ENCODE measurements at places on chromosomes 16 and 17.

GRCh38 chr16:17228048-17228707 lies 242.6 kb downstream of the XYLT1 start:
- no peak for DNase-seq

GRCh38 chr17:49260011-49260816 lies 29.6 kb upstream of the PHOSPHO1 start:
- no peak for DNase-seq

- no peak for DNase-seq
Measured at GRCh38 chr17:671076-671762, 43.4 kb downstream of the VPS53 start.

- DNase-seq, result no peak
Measured at GRCh38 chr17:31250229-31250628, 46.8 kb downstream of the OMG start.

- DNase-seq, result no peak
Measured at GRCh38 chr16:77775911-77776909, 12.2 kb upstream of the VAT1L start.

GRCh38 chr17:32490101-32490482 lies 3.3 kb downstream of the CDK5R1 start:
- DNase-seq, result peak; percentile 55

- no peak for DNase-seq
Measured at GRCh38 chr16:56985288-56985961, 3.9 kb upstream of the NLRC5 start.

GRCh38 chr16:87047221-87048037 lies 269.8 kb downstream of the C16orf95 start:
- DNase-seq, result peak; percentile 70

DNA sequence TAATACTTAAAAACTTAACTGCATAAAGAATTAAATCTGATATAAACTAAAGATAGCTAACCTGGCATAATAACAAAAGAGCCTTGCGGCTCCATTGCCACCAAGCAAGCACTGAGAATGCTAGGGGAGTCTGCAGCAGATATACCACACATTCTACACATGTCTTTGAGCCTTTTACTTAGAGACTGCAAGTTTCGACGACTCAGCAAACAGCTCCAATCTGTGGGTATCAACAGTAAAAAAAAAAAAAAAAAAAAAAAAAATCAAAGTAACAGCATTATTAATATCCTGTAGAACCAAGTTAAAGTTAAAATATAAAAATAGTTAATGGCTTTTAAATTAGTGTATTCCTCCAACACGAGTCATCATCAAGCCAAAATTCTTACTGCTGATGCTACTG lies 27.8 kb upstream of the INTS2 start:
- no peak for DNase-seq

DNA sequence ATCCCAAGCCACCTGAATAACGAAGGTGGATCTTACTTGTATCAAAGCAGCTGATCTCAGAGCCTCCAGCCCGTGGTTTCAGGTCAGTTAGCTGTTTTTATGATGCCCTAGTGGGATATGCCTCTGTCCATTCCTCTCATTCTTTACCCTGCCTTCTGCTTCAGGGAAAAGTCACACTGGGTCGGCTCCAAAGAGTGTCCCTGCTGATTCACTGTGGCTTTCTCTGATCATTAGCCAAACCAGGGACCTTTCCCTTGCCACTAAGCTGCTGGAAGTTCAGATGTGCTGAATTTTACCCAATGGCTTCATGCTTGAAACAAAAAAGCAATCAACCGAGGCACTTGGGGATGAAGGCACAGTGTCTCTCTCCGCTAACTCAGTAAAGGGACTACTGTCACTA lies 170.2 kb upstream of the SALL1 start:
- no peak for DNase-seq

- no peak for DNase-seq
Measured at GRCh38 chr17:394718-395095, 42.1 kb upstream of the RPH3AL start.

DNA sequence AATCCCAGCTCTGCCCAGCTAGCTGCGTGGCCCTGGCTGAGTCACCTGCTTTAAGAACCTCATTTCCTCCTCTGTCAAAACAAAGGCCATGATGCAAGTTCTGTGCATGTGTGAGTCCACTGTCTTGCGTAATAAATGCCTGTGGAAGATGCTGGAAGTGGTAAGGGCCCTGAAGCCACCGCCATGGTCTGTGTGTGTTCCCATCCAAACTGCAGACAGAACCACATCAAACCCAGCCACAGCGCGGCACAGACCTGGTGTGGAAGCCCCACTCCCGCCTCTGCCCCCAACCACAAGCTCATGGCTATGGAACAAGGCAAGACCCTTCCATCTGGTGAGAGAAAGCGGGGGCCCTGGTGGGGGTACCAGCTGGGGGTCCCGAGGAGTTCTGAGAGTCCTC lies 26.0 kb downstream of the NECAB2 start:
- DNase-seq, result no peak

DNA sequence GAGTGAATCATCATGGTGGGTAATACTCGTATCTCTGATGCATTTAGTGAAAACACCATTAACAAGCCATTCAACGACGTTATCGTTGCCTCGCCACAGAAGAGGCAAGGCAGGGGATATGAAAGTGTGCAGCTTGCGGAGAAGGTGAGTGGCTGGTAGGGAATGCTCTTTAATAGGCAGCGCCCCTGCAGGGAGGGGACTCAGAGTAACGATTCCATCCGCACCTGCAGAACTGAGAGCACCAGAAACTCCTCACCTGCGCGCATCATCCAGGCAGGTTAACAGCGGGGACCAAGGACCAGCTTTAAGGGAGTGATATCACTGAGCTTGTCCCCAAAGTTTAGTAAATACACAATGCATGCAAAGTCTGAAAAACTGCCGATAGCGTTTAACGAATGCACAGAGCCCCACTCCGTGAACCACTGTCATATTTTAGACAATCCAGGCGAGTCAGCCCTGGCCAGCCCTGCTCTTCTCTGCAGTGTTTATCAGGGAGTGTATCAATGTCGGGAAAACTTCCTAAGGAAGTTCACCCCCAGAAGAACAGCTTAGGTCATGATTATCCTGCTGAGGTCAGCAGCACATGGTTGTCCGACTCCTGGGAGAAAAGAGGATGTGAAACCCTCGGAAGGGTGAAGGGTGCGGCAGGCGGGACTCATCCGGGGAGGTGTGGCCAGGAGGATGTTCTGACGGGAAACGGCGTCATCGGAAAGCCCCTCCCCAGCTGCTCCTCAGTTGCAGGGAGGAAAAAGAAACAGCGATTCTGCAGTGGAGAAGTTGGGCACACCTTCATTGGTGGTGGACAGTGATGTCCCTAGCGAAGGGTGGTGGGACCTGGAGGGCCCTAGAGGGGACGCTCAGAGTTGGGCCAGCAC lies 68.5 kb upstream of the DNAH17 start:
- DNase-seq, result no peak

DNA sequence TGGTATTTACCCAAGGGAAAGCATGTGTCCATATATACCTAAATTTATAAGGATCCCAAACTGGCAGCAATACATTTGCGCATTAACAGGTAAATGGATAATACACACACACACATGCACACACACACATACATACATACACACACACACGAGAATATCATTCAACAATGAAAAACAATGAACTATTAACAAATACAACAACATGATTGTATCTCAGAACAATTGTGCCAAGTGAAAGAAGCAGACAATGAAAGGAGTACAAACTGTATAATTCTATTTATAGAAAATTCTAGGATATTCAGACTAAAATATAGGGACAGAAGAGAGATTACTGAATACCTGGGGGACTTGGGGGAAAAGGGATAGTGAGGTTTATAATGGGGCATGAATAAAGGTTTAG lies 323.0 kb downstream of the KCNJ2 start:
- no peak for DNase-seq

DNA sequence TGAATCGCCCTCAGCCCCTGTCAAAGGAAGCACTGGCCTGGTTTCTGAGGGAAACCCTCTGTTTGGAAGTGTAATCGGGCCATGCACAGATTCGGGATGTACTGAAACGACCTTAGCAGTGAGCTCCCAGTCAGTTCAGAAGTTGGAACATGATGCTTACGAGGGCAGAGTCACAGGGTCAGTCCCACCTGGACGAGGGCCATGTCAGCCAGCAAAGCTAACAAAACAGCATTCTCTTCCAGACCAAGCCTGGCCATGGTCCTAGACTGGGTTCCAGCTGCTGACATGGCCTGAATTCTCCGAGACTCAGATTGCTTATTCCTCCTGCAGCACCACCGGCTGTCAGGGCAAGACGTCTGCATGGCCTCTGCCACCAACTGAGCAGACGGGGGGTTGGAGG lies 192.2 kb upstream of the WSCD1 start:
- DNase-seq, result no peak

DNA sequence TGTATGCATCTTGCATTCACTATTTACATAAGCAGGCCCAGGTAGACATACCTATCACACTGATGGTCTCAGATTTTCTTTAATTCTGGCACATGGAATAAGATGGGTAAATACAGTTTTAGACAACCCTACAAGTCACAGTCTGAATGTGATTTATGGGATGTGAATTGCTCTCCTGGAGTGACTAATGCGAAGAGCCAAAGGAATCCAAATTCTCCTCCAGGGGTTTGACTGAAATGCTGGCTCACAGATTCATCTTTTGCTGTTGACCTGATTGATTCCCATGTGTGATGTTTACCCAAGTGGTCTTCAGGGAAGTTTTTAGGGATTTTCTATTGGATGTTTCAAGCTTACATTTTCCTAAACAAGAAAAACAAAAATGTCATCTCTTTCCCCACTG lies 277.9 kb upstream of the MON1B start:
- DNase-seq, result no peak

- no peak for DNase-seq
Measured at GRCh38 chr17:19382531-19383444, 4.2 kb downstream of the MFAP4 start.

GRCh38 chr17:16516594-16517051 lies 24.6 kb upstream of the LRRC75A start:
- no peak for DNase-seq

- DNase-seq, result no peak
Measured at GRCh38 chr16:30066761-30067583, 1.4 kb downstream of the ALDOA start.

GRCh38 chr17:81978524-81979298 lies 1.3 kb downstream of the ASPSCR1 start:
- DNase-seq, result no peak

DNA sequence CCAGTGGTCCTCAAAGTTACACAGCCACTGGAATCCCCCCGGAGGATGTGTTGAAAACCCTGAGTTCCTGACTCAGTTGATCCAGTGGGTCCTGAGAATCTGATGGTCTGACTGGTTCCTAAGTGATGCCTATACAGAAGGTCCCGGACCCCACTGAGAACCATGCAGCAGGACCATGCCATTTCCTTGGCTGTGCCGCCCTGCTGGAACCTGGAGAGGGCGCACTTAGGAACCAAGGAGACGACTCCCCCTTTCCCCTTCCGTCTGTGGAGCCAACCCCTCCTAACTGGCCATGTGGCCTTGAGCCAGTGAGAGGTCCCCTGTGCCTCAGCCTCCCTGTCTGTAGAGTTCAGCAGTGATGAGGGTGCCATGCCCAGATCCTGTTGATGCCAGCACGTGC lies 22.0 kb downstream of the C16orf74 start:
- DNase-seq, result no peak

- DNase-seq, result no peak
Measured at GRCh38 chr17:67718325-67718941, 697 bp downstream of the NOL11 start.

GRCh38 chr16:11734653-11735043 lies 8.0 kb downstream of the TXNDC11 start:
- DNase-seq, result no peak

DNA sequence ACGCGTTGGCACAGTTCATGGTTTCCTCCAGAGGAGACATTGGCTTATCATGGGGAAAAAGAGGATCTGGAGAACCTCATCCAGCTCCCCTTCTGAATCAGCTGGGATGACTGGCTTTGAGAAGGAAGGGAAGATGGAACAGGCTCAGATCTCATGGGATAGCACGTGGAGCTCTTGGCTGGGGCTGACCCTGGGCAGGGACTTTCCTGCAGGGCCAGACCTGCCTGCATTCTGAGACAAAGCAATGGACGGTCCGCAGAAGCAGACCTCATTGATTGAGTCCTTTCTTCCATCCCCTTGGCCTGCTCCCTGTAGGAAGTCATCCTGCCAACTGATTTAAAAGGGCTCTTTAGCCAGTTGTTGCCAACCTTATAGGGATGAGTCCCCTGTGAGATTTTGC lies 26.2 kb downstream of the PLCD3 start:
- no peak for DNase-seq

DNA sequence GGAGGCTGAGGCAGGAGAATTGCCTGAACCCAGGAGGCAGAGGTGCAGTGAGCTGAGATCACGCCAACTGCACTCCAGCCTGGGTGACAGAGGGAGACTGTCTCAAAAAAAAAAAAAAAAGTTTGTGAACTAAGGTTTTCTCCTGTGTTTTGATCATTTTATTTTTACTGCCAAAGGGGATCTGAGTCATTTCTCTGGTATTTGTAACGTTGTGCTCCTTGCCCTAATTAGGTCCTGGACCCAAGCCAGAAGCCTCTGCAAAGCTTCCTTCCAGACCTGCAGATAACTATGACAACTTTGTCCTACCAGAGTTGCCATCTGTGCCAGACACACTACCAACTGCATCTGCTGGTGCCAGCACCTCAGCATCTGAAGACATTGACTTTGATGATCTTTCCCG lies 32.1 kb downstream of the IST1 start:
- DNase-seq, result no peak

GRCh38 chr17:73901661-73902415 lies 257.6 kb upstream of the SDK2 start:
- no peak for DNase-seq

DNA sequence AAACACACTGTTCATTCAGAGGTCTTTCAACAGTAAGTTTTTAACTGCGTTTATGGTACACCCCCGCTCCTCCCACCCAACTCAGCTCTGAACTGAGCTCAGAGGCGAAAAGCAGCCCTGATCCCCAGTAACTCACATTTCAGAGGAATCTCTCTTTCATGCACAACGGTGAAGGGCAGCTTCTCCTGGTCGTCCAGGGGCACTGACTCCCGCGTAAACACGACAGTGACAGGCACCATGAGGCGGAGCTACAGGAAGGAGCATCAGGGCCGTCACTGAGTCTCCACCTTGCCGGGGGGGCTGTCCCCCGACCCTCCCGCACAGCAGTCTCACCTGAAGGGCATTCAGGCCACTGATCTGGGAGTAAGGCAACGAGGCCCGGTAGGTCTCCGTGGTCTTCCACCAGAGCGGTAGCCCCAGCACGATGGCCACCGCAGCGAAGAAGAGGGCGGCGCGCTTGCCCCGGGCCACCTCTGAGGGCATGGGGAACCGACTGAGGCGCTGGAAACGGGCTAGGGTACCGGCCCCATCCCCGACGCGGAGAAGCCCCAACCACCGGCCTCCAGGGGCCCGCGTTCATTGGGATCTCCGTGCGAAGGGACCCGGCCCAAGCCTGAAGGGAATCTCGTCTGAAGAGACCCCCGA lies 486 bp downstream of the PIGS start:
- peak; percentile 26 for DNase-seq

DNA sequence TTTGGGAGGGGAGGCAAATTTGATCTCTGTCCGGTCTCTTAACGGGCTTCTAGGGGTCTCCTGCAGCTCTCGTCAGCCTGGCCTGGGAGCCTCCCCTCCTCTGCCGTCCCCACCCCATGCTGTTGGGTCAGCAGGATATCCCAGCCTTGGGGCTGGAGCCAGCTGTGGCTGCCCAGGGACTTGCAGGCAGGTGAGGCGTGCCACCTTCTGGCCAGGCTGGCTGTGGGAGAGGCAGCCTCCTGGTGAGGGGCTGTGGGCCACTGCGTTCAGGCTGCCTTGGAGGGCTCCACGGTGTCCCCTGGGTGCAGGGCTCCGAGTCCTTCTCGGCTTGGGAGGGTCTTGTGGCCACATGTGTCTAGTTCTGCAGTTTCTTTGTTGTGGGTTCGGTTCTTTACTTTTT lies 34.6 kb downstream of the TBCD start:
- no peak for DNase-seq

GRCh38 chr16:82730901-82731300 lies 104.1 kb downstream of the CDH13 start:
- DNase-seq, result no peak

Measured in NCI-H1092 (cell line).